Activated naive CD4-positive, alpha-beta T cell treated with anti-CD3 and anti-CD28 coated beads, Interleukin-2, amount 10 ng/mL, durations not matched to agents 7 days and 5 days (primary cell): ENCODE measurements at places on chromosomes 6 and 20.

- no peaks in the 10 kb centered on the region for H3K4me1 ChIP-seq
- no peak for DNase-seq
- no peak overlapping the region for H3K4me3 ChIP-seq
- no peaks in the 10 kb centered on the region for H3K36me3 ChIP-seq
- H3K27ac ChIP-seq: no peak overlapping the region
Measured at GRCh38 chr6:165340532-165340931, 31.1 kb upstream of the C6orf118 start.

- peak overlapping the region; percentile 38 for H3K4me3 ChIP-seq
- DNase-seq: no peak
- H3K4me1 ChIP-seq: peaks cover 3% of the 10 kb centered on the region
- H3K27me3 ChIP-seq: peaks cover 73% of the 10 kb centered on the region
- H3K36me3 ChIP-seq: no peaks in the 10 kb centered on the region
Measured at GRCh38 chr6:166306378-166307081, 1.7 kb downstream of the PRR18 start.

GRCh38 chr6:70241031-70241430, 61.9 kb downstream of the COL9A1 start:
- peaks cover 6% of the 10 kb centered on the region for H3K27me3 ChIP-seq
- H3K4me3 ChIP-seq: no peak overlapping the region
- DNase-seq: no peak
- no peaks in the 10 kb centered on the region for H3K4me1 ChIP-seq
- H3K36me3 ChIP-seq: no peaks in the 10 kb centered on the region
- H3K27ac ChIP-seq: no peak overlapping the region

DNA sequence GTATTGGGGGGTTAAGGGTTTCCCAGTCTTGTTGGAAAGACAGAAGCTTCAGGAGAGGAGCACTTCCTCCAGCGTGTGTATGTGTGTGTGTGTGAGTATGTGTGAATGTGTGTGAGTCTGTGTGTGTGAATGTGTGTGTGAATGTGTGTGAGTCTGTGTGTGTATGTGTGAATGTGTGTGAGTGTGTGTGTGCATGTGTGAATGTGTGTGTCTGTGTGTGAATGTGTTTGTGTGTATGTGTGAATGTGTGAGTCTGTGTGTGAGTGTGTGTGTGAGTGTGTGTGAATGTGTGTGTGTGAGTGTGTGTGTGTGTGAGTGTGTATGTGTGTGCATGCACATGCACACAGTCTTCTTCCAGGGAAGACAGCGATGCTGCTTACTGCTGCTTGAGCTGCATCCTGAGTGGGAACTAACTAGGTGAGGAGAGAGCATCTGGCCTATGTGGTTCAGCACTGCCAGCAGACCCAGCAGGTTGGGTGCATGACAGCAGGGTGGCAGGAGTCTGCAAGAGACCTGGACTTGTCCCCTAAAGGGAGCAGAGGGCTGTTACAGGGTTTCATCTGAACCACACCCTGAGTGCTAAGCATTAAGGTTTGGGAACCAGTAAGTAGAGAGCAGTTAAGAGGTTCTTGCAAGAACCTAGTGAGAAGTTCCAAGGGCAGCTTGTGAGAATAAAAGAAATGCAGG, 22.7 kb upstream of the CCND3 start:
- no peaks in the 10 kb centered on the region for H3K27me3 ChIP-seq
- H3K4me3 ChIP-seq: no peak overlapping the region
- peaks cover 23% of the 10 kb centered on the region for H3K36me3 ChIP-seq

- peaks cover 37% of the 10 kb centered on the region for H3K36me3 ChIP-seq
- DNase-seq: no peak
- H3K4me3 ChIP-seq: no peak overlapping the region
- no peak overlapping the region for H3K27ac ChIP-seq
- no peaks in the 10 kb centered on the region for H3K27me3 ChIP-seq
Measured at GRCh38 chr6:75268988-75269354, 15.6 kb downstream of the TMEM30A start.

DNA sequence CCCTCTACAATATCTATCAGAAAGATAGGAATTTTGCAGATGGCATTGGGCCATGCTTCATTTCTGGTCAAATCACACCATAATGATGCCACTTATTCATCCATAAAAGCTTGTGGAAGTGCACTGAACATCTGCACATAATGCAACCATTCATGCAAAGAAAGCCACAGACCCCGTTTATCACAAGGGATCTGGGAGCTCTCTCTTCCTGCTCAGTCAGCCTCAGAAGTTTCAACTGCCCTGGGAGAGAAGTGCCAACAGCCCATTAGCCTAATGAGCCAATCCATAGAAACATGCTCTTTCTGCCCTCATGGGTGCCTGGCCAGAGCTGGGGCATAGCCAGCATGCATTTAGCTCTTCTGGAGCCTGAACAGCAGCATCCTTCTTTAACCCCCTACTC, 85.8 kb downstream of the SLC35F1 start:
- H3K27ac ChIP-seq: no peak overlapping the region
- DNase-seq: no peak
- no peaks in the 10 kb centered on the region for H3K4me1 ChIP-seq
- H3K36me3 ChIP-seq: no peaks in the 10 kb centered on the region
- peaks cover 3% of the 10 kb centered on the region for H3K27me3 ChIP-seq

- peaks cover 7% of the 10 kb centered on the region for H3K27me3 ChIP-seq
- no peaks in the 10 kb centered on the region for H3K36me3 ChIP-seq
- H3K27ac ChIP-seq: no peak overlapping the region
- no peaks in the 10 kb centered on the region for H3K4me1 ChIP-seq
- no peak overlapping the region for H3K4me3 ChIP-seq
Measured at GRCh38 chr6:138618168-138618567, 118.9 kb upstream of the NHSL1 start.

DNA sequence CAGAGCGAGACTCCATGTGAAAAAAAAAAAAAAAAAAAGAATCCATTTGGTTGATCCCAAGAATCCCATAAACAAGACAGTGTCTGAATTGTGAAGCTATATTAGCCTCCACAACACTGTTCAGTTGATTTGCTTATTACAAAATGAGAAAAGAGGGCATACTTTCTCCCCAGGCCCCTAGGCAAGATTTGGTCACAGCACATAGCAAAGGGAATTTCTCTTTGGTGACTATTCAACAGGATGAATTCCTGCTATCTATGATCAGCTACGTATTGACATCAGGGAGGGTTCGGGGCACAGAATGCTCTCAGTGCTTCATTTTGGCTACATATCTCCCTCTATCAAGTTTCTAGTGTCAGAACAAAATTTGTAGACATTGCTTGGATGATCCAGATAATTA, 20.2 kb upstream of the SLC22A3 start:
- peaks cover 15% of the 10 kb centered on the region for H3K27me3 ChIP-seq
- no peak for DNase-seq
- no peaks in the 10 kb centered on the region for H3K36me3 ChIP-seq
- H3K27ac ChIP-seq: no peak overlapping the region

DNA sequence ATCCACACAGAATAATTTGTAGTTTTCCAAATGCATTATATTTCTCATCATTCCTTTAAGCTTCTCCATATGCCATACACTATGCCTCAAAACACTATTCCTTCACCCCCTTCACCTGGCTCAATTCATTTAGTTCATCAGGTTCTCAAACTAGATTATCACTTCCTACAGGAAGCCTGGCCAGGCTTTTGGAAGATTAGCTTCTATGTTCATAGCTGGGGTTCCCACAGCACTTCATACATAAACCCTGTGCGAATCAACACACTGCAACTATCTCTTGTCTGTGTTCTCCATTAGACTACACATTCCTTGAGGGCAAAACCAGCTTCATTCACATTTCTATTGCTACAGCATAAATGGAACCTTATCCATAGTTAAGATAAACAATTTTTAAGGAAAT, 40.5 kb upstream of the PLN start:
- DNase-seq: no peak
- H3K36me3 ChIP-seq: peaks cover 20% of the 10 kb centered on the region
- H3K27ac ChIP-seq: no peak overlapping the region

- H3K4me1 ChIP-seq: no peaks in the 10 kb centered on the region
- H3K27me3 ChIP-seq: no peaks in the 10 kb centered on the region
- no peaks in the 10 kb centered on the region for H3K36me3 ChIP-seq
- H3K4me3 ChIP-seq: no peak overlapping the region
Measured at GRCh38 chr20:12659942-12660341, 348.8 kb upstream of the SPTLC3 start.

DNA sequence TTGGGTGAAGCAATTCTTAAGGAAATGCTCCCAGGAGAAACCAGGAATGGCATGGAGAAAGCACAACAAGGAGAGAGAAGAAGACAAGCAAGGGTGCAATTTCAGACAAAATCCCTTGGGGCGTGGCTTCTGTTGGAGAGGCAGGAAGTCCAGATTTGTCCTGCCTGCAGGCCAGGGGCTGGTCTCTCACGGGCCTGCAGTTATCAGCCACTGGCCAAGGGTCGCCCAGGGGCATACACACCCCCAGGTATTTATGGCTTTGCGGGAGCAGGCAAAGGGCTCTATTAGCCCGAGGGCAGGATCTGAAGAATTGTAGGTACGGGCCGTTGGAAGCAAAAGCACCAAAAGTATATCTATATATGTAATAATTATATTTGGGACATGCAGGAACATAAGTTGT, 87.7 kb downstream of the IYD start:
- no peaks in the 10 kb centered on the region for H3K4me1 ChIP-seq
- peaks cover 5% of the 10 kb centered on the region for H3K27me3 ChIP-seq
- H3K4me3 ChIP-seq: no peak overlapping the region
- no peak overlapping the region for H3K27ac ChIP-seq
- no peaks in the 10 kb centered on the region for H3K36me3 ChIP-seq

DNA sequence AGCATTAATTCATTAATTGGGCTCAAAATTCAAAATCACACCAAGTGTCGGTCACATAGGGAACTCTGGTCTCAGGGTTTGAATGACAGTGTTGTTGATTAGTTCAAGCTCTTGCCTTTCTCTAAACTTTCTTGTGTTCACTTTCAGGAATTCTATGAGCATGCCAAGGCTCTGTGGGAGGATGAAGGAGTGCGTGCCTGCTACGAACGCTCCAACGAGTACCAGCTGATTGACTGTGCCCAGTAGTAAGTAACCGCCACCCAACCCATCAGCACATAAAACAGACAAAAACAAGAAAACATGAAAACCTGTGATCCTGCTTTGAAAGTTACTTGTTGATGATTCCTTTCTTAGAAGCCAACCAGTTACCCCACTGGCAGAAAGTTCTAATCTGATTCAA, 52.7 kb downstream of the GNAS start:
- H3K4me3 ChIP-seq: no peak overlapping the region
- H3K27ac ChIP-seq: no peak overlapping the region
- peaks cover 68% of the 10 kb centered on the region for H3K4me1 ChIP-seq
- H3K36me3 ChIP-seq: peaks cover 78% of the 10 kb centered on the region

- H3K4me1 ChIP-seq: no peaks in the 10 kb centered on the region
- H3K4me3 ChIP-seq: no peak overlapping the region
- no peak for DNase-seq
- no peaks in the 10 kb centered on the region for H3K27me3 ChIP-seq
Measured at GRCh38 chr6:100261486-100261885, 203.2 kb downstream of the SIM1 start.

GRCh38 chr6:157329829-157330228, 6.5 kb upstream of the TMEM242 start:
- peaks cover 74% of the 10 kb centered on the region for H3K27me3 ChIP-seq
- no peaks in the 10 kb centered on the region for H3K36me3 ChIP-seq
- no peak for DNase-seq
- H3K4me3 ChIP-seq: no peak overlapping the region
- peaks cover 11% of the 10 kb centered on the region for H3K4me1 ChIP-seq

DNA sequence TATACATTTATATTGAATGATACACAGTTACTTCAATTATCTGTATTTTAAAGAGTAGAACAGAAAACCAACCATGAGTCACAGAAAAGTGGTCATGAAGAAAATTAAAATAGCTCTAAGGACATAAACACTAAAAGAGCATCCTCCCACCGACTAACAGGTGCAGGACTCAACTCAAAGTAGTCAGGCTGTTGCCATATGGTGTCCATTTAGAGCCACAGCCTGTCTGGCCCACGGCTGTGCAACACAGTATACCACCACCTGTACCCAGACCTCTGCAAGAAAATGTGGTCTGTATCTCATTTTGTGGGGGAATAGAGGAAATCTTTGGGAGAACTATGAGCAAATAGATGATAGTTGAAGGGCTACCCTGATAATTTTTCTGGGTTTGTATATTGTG, 449.8 kb upstream of the RNF217 start:
- H3K4me1 ChIP-seq: no peaks in the 10 kb centered on the region
- no peaks in the 10 kb centered on the region for H3K36me3 ChIP-seq
- H3K27ac ChIP-seq: no peak overlapping the region

- no peaks in the 10 kb centered on the region for H3K27me3 ChIP-seq
- no peak for DNase-seq
- no peak overlapping the region for H3K27ac ChIP-seq
- H3K4me1 ChIP-seq: peaks cover 36% of the 10 kb centered on the region
Measured at GRCh38 chr6:134347885-134348805, 30.2 kb upstream of the SGK1 start.

DNA sequence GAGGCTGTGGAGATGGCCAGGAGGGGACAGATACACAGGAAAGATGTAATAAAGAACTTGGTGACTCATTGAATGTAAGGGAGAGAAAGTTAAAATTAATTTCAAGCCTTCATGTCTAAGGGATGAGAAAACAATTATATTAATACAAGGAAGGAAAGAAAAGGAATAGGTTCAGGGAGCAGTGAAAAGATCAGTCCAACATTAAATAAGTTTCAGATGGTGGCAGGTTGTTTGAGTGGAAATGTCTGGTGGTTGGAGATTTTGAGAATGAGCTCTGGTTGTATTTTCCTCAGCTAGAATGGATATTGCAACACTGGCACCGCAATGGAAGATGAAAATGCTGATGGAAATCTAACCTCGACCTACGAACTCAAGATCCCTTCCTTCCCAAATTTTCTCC, 304.3 kb downstream of the COL12A1 start:
- no peaks in the 10 kb centered on the region for H3K4me1 ChIP-seq
- no peak overlapping the region for H3K4me3 ChIP-seq

GRCh38 chr20:37359331-37359730, 13.4 kb downstream of the SRC start:
- peaks cover 3% of the 10 kb centered on the region for H3K27me3 ChIP-seq
- H3K36me3 ChIP-seq: no peaks in the 10 kb centered on the region
- no peak for DNase-seq
- H3K4me3 ChIP-seq: no peak overlapping the region
- H3K4me1 ChIP-seq: no peaks in the 10 kb centered on the region

DNA sequence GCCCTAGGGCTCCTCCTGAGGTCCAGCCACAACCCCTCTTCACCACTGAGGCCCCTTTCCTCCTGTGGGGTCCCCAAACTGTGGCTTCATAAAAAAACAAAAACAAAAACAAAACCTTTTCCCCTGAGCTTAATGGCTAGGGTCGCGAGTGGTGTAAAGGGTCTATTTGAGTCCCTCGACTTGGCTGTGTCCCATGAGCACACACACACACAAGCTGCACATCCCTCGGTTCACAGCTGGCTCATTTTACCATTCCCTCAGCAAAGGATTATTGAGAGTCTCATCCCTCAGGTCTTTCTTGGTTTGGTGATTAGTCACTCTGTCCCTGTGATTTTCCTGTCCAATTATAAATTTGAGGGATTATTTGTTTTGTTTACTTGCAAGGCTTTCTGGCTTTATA, 206.1 kb upstream of the SASH1 start:
- H3K27me3 ChIP-seq: no peaks in the 10 kb centered on the region
- no peak overlapping the region for H3K4me3 ChIP-seq
- no peaks in the 10 kb centered on the region for H3K4me1 ChIP-seq
- no peak for DNase-seq
- H3K36me3 ChIP-seq: no peaks in the 10 kb centered on the region
